Stimulated activated CD8-positive, alpha-beta memory T cell treated with anti-CD3 and anti-CD28 coated beads, Interleukin-15, amount 100 ng/mL, for 4 hours (primary cell): ENCODE measurements at places on chromosomes 3 and 15.

GRCh38 chr3:123899300-123899865, 15.3 kb upstream of the MYLK start:
- no peak for DNase-seq

DNA sequence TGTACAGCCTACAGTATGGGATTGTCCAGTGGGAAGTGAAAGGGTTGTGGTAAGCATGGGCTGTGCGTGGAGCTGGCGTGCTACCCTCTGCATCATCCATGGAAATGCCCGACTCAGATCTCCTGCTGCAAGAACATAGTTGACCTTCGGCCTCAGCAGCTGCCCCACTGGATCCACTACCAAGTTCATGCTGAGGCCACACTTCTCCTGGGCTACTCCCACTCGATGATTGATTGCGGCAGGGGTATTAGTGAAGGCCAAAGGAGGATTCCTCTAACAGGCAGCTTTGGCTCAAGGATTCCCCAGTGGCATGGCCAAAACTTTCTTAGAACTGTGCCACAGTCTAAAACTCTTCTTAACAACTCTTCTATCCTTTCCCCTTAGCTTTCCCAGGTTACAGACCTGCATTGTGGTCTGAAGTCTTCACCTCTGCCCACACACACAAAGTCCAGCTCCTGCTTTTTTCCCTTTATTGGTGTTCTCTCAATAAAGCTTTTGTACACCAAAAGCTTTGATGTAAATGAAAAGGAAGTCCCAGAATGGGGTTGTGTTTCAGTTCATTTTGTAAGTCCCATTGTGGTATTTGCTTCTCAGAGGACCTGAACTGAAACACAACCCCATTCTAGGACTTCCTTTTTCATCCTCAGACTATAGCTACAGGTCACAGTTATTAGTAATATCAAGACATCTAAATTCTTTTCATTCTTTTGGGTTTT, 4.9 kb upstream of the TBC1D5 start:
- no peak for DNase-seq

DNA sequence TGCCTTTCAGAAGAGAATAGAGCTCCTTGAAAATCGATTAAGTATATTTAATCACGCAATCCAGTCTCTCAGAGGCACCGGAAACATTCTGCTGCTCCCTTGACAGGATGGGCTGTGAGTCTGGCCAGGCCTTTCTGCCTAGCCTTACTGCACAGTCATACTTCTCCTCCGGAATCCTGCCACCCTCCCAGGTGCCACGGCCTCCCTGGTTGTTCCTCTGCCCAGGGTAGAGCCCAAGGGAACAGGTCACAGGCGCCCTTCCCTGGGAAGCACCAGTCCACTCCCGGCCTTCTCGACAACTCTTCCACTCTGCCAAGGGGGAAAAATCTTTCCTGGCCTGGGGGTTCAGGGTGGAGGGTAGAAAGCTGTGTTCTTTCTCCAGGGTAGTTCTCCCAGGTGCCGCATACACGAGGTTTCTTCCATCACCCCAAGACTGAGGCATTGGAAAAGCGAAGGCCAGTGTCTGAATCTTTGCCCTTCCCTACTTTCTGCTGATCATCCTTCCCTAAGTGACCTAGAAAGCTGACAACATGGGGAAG, 17.4 kb upstream of the SYNM start:
- no peak for DNase-seq

DNA sequence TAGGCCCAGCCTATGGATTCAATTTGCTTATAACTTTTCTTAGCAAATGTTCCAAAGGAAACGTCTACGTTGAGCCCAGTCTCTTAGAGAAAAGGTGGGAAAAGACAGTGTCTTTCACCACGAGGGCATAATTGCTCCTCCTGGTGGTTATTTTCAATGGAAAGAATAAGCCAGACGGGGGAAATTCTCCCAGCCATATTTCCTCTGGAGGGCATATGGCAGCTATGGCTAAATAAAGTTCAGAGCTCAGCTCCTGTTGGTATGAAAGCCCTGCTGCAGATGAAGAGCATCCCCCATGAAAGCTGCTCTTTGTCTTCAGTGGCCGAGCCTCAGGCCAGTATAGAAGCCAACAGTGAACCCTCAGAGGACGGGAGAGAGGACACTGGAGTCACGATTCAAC, 297.9 kb downstream of the RYR3 start:
- DNase-seq: no peak

DNA sequence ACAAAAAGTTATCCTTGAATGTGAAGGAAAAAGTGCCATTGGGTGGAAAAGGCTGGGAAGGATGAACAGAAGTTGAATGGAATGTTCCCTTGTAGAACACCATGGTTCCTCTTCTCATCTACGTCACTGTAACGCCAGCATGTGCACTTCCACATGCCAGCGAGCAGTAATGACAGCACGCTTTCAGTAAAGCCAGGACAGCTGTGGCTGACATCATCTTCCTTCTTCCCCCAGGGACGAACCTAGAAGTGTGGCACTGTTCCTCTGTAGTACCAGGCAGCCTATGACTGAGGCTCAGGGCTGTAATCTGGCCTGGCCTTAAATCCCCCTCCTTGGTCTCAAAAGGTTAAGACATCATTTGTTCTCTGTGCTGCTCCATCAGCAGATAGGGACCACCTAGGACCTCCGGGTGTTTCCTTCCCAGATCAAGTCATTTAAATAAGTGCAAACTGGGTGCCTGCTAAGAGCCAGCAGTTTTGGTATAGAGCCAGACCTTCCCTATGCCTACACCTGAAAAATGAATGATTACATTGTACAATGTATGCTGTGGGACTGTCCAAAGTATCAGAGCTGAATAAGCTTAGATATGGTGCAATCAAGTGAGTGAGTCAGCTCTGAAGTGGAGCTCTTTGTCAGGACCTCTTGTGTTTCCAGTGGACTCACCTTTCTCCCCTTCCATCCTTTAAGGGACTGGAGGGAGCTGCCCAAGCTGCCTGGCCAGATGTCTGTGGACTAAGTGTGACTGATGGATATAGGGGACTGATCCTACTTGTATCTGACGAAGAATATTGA, 5.6 kb upstream of the SRPRB start:
- DNase-seq: no peak

- DNase-seq: no peak
Measured at GRCh38 chr3:66472313-66473134, 28.3 kb downstream of the LRIG1 start.

- DNase-seq: no peak
Measured at GRCh38 chr15:44015545-44016305, 179.3 kb downstream of the FRMD5 start.

DNA sequence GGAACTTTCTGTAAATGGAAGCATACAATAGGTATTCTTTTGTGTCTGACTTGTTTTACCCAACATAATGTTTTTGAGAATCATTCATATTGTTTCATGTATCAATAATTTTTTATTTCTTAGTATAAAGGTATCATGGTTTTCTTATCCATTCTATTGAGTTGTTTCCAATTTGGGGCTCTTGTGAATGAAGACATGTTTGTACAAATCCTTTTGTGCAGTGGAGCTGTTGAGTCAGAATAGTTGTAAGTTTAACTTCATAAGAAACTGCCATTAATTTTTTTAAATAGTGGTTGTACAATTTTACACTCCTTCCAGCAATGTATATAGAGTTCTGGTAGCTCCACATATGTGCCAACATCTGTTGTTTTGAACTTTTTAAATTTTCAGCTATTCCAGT, 59.2 kb upstream of the THSD4 start:
- no peak for DNase-seq

- DNase-seq: peak; percentile 42
Measured at GRCh38 chr15:52735231-52736089, 54.7 kb downstream of the ONECUT1 start.

- no peak for DNase-seq
Measured at GRCh38 chr3:124775877-124776276, 45.6 kb downstream of the UMPS start.

DNA sequence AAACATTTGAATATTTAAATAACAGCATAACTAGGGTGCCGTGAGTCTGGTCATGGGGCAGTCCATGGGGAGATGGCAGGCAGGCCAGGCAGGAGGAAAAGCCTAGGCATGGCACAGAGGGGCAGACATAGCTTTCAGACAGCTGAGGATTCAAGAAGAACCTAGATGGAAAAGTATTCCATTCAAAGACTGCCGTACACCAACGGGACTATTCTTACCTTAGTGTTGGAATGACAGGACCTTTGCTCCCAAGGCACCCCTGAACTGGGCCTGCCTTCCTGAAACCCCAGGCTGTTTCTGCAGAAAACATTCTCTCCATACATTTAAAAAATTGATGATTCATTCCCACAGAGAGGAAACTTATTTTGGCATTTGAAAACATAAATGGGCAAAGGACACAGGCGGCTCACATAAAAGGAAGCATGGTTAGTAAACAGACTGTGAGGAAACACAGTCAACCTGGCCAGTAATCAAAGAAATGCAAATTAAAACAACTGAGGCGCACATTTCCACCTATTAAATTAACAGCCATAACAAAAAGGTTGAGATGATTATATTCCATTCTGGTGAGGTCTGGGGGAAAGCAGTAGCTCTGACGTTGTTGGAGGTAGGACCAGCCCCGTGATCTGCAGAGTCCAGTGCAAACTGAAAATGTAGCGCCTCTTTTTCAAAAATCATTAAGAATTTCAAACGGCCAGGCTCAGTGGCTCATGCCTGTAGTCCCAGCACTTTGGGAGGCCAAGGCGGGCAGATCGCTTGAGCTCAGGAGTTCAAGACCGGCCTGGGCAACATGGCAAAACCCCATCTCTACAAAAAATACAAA, 71.3 kb upstream of the SMAD3 start:
- DNase-seq: no peak

DNA sequence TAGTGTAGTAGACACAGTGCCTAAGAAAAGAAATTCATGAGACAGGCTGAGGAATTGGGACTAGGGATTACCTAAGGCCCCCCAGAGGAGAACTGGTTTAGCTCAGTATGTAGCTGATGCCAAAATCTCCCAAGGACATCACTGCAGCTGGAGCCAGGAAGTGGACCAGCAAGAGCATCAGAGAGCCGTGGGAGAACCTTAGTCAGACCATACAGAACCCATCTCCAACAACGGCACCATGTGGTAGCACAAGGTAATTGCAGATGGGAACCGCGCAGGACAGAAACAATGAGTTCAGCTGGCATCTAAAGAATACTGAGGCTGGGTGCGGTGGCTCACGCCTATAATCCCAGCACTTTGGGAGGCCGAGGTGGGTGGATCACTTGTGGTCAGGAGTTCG, 81.7 kb downstream of the WNT5A start:
- no peak for DNase-seq

- DNase-seq: no peak
Measured at GRCh38 chr3:136817448-136817847, 1.5 kb upstream of the SLC35G2 start.

DNA sequence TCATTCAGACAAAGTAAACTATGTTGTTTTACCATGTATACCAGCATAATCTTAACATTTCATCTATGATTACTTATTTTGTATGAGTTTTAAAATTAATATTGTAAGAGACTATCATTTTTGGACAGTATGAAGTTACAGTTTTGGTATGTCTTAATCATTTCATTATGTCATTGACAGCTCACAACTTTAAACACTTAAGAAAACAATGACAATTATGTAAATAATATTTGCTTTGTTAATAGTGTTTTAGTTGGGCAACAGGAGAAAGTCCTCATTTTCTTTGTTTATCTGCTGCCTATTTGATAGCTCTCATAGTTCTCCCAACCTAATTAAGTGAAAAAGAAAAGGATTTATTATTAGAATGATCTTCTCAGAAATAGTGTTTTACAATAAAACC, 80.2 kb downstream of the MEF2A start:
- DNase-seq: no peak

DNA sequence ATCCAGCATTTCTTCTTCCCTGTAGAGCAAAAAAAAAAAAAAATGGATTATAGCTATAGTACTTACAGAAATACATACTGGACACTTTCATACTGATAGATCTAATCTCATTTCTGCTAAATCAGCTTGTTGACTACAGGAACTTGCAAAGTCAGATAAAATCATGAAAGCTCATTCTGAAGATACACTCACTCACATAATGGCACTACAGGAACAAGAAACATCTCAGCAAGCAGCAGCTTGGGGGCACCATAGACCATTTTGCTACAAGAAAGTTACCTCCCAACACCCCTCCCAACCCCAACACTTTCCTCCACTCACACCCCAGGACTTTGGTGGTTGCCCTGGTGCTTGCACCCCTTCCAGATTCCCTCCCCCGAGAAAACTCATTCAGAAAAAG, 4.6 kb downstream of the MYH15 start:
- no peak for DNase-seq

DNA sequence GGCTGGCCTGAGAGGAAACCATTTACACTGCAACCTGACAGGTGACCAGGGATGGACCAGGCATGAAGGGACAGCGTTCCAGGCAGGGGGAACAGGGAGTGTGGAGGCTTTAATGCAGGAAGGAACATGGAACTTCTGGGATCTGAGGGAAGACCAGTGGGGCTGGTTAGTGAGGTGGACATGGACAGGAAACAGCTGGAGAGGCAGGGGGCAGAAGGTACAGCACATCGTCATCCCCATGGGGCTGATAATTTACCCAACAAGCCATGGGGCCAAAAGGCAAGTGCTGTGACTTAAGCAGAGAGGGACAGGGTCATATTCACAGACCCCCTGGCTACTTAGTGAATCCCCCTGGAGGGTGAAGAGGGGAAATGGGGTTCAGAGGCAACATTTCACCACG, 77.0 kb upstream of the LARS2 start:
- DNase-seq: no peak

DNA sequence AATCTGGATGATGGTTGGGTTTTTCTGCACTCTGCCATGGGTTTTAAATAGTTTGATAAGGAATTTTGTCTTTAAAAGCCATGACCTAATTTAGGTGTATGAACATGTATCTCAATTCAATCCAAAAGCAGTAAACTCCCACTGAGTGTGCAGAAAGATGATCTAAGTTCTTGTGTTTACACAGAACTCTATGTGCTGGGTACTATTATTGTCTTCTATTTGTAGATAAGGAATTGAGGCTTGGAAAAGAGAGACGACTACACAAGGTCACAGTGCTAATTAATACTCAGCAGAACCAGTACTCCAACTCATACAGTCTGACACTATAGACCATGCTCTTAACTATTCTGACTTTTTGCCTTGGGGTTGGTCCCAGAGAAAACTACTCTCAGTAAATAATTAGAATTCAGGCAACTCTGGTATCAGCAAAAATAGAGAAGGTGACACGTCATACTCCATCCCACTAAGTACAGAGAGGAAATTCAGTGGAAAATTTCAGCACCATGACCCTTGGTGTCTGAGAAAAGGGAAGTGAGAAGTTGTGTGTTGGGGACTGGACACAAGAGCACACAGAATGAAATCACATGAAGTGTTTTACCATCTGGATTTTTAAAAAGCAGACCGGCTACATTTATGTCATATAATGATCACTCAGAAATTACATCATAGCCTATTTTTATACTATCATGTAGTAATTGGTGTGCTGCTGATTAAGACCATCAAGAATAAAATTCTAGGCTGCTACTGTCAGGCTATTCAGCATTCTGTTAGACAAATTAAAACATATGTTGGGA, 18.3 kb upstream of the MYH15 start:
- DNase-seq: no peak

GRCh38 chr15:59492389-59493377, 54.7 kb downstream of the FAM81A start:
- DNase-seq: peak; percentile 9
